ENCODE measurements at places on chromosomes 2 and 18.

DNA sequence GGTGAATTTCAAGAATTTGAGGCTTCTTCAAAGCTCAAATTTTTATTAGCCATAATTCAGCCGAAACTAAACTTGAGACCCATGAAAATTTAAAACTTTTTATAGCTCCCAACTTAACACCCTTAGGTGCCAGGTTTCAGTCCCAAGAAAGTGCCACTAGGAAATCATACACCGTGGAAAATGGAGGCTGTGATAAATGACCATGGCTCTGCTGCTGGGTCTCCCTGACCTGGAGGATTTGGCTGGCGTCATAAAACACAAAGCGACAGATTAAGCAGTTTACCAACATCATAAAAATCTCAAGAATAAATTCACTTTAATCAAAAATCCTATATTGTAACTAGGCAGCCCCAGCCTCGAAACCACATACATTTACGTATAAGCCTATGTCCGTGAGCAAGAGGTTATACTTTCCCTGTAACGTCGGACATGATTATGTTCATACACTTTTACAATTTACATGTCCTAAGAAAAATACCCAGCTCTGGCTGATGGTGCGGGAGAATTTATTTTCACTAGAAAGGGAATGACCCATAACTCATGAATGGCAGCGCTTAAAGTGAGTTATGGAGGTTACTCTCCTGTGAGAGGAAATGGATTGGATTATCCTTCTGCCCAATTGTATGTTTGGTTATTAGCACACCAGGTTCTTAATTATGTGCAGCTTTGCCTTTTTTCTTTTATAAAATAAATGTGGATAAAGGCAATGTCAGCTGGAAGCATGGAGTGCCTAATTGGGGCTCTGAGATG is 329.4 kb downstream of the AGPS start:
- DNase-seq, result no peak

DNA sequence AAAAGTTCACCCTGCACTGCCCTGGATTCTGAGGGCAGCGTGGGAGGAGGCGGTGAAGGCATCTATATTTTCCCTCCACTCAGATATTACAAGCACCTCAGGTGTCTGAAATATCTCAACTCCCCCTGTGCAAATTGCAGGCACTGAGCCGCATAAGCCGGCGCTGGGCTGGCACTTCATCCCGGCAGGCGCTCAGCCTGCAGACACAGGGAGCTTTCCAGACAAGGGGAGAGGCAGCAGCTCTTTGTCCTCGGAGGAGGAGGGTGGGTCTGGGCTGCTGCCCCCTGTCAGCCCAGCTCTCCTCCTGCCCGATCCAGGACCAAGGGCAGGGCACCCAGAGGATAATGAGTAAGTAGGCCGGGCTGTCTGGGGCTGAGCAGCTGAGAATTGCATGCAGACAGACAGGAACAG is 189.3 kb upstream of the MYT1L start:
- no peak for DNase-seq

DNA sequence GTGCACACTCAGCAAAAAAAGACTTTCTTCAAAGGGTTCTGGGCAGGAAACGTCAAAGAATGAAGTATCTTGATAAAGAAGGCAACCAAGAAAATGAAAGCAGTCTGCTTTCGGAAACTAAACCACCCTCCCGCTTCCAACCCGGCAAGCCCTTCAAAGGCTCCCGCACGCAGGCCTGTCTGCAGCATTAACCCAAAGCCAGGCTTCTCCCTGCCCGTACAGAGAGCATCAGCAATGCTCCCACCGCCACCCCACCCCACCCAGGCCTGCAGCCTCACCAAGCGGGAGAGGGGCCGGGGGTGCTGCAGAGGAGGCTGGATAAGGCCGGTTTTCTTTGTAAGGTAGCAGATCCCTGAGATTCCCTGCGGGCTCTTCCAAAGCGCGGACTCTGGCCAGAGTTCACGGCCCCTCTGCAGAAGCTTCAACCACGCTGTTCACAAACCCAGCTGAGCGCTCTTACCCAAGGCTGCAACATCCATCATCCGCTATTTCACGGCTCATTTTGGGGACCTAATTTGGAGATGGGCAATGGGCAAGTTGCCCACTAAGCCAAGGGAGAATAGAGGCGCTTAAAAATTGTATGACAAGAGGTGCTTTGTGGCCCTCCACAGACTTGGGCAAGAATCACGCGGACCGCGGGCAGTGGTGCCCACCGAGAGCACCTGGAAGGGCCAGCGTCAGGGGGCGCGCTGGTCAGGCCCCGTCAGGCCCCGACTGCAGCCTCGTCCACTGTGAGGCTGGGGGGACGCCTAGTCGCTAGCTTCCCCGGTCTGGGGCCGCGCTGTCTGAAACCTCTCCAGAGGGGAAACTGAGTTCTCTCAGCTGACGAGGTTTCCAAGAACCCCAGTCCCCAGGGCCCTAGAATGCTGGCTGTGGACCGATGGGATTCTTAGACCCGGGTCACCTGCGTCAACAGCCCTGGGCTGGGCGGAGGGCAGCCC is 225.4 kb upstream of the ID2 start:
- peak; percentile 63 for DNase-seq

DNA sequence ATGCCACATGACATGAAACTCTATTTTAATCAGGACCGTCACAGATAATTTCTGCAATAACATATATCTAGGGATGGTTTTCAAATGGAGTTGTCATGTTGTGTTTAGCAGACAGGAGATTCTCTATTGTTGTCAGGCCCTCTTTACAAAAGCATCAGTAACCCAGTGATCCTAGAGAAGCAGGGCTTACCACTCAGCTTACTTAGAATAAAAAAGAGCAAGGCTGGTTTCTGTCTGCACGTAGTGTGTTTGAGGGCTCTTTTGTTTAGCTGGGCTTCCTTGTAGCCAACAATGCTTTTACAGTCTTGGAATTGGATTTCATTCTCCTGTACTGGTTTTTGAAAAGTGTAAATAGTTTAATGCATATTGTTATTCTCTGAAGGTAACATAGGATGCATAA is 210.5 kb upstream of the NRP2 start:
- no peak for DNase-seq

- DNase-seq, result no peak
Measured at GRCh38 chr2:231276987-231277386, 78.6 kb downstream of the ARMC9 start.

GRCh38 chr2:84880645-84881521 is at the start of gene TRABD2A:
Gene TRABD2A (minus strand): TSS chr2:84881084. CDS start chr2:84881039, 45 bp downstream.
- peak; percentile 39 for DNase-seq

- DNase-seq, result no peak
Measured at GRCh38 chr2:42446503-42447271, 47.1 kb downstream of the KCNG3 start.

GRCh38 chr2:174158003-174158402 is 90.3 kb downstream of the OLA1 start:
- DNase-seq, result no peak

DNA sequence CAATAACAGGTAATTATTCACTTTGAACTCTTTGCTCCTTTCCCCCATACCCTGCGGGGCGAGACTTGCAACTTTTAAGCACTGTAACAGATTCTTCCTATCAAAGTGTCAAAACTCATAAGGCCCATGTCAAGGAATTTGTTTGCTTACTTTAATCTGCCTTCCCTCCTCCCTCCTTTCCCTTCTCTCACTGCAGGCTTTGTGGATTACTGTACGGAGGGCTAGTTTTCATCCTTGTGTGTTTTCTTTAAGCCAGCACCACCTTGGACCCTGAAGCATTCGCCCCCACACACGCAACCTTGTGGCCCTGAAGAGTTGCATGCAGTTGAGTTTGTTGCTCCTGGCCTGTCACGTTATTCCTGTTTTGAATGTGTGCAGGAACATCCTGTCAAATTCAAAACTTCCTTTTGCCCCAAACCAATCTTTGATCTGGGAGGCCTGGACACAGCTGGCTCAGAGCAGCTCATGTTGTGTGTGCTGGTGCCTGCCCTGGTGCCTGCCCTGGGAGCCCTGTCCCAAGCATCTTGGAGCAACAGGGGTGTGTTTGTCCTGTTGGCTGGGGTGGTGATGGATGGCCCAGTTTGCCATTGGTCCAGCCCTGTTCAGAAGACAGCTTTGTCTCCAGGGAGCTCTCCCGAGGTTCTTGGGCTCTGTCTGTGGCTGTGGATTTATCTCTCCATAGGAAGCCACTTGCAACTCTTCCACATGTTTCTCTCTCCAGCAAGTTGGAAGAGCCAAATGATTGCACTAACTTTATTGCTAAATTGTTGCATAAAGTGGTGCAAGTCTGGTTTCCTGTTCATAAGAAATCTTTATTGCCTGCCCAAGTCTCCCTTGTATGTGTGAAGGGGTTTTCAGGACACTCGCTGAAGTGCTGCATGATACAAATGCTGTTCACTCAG is 199.6 kb downstream of the VAPA start:
- no peak for DNase-seq

DNA sequence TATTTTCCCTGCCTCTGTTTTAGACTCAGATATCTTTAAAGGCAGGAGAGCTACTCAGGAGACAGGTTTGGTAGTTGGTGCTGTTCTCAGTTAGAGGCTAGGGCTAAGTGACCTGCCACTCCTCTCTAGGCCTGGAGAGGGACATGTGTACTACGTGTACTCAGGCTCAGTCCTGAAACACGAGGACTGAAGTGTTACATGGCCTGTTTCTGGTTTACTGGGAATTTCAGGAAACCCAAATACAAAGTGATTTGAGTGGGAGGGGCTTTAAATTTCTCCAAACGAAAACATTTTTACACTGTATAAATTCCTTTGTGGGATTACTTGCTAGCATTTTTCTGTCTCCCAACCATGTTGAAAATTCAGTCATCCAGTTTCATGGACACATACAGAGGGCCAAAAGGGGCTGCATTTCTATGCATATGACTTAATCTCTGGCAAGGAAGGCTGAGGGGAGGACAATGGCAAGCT is 343.3 kb downstream of the CYP26B1 start:
- no peak for DNase-seq

DNA sequence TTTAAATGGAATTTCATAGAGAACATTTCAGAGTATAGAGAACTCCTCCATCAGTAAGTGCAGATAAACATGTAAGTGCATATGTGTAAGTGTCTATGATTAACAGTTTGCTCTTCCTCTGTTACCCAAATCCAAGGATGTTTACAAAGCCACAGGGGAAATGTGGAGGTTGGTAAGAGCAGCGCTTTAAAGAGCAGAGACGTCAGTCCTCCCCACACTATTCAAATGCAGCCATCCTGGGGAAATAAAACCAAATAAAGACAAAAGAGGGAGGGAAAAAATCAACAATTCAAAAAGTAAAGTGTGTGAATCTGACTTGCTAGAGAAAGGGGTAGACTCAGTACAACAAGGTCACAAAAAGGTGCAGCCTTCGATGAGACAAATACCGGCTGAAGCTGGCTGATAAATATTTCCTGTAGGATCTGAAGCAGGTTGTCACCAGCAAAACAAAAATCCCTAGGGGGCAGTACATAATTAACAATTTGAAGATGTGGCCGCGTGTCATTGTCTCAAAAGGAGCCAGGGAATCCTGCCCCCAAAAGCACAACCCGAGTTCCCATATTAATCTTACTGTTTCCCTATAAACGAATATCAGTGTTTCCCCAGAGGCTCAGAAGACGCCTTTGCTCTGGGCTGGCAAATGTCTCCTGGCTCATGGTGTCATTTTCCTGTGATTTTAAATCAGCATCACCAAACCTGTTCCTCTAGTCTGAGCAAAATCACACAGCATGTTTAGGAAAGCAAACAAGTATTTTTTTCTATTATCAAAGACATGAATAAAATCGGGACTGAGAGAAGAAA is 216.5 kb downstream of the CDCA7 start:
- no peak for DNase-seq
